ENCODE measurements at places on chromosomes 16 and 17.
A peak's percentile ranks its signal among the peaks of the same experiment; 100 is the strongest.

DNA sequence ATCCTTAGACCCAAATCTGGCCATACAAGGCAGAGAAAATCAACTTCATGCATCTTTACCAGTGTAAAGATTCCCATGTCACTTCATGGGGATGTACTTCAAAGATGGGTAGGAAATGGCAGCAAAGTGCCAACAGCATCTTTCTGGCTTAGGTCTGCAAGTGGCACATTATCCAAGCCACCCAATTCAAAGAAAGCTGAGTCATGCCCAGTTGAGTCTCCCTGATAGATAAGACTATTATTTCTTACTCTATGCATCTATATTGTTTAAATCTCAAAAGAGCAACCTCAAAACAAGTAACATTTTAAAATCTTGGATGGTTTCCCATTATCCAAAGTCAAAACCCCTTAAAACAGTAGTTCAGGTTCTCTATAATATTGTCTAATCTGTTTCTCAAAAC lies 61.2 kb upstream of the HSBP1 start:
- no peak for DNase-seq

GRCh38 chr17:66567234-66568170 lies 265.1 kb downstream of the PRKCA start:
- DNase-seq: peak; percentile 71

DNA sequence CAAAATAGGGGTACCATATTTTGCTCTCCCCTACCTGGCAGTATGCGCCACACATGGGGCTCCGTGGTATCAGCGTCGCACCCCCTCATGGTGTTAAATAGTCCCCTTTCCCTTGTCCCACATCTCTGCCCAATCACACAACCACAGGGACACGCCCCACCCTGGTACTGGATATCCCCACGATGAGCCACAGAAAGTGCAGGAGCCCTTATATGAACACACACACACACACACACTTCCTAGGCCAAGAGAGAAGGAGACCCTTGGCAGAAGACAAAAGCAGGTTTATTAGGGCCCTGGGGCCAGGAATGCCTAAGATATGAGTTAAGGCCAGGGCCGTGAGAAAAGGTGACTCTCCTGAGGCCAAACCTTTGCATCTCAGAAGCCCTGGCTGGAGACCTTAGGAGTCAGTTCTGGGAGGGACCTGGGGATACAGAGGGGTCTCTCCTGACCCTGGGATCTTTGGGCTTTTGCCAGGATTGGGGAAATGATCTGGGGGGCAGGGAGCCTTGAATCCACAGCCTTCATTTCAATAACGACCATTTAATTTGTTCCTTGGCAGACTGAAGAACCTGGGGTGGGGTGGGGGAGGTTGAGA lies 11.6 kb downstream of the COPZ2 start:
- no peak for DNase-seq

GRCh38 chr17:59401725-59402124 lies 70.3 kb downstream of the YPEL2 start:
- DNase-seq: no peak

- no peak for DNase-seq
Observed at GRCh38 chr17:17036524-17036998, 5.7 kb upstream of the MPRIP start.

GRCh38 chr17:82386881-82387704 lies 15.5 kb downstream of the UTS2R start:
- peak; percentile 23 for DNase-seq

DNA sequence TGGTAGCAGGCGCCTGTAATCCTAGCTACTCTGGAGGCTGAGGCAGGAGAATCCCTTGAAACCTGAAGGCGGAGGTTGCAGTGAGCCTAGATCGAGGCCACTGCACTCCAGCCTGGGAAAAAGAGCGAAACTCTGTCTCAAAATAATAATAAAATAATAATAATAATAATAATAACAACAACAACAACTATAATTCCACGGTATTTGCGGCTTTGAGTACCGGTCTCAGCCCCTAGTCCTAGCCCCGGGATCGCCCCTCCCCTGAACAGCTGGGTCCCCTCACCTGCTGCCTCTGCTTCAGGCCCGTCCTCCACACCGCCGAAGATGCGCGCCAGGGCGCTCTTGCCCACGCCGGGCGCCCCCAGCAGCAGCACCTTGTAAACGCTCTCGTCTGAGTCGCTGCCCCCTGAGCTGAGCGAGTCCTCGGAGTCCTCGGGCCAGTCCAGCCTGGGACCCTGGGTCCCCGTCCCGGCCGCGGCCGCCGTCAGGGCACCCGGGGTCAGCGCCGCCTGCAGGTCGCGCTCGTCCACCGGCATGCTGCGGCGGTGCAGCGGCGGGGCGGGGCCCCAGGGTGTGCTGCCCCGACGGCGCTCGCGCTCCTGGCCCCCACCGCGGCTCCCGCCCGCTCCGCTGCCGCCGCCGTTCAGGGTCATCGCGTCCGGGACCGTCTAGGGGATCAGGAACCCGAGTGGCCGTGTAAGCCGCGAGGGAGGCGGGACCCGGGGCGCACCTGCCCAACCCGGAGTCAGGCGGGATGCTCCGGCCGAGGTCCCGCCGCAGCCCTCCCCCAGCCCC lies 611 bp downstream of the RRAD start:
- no peak for DNase-seq

DNA sequence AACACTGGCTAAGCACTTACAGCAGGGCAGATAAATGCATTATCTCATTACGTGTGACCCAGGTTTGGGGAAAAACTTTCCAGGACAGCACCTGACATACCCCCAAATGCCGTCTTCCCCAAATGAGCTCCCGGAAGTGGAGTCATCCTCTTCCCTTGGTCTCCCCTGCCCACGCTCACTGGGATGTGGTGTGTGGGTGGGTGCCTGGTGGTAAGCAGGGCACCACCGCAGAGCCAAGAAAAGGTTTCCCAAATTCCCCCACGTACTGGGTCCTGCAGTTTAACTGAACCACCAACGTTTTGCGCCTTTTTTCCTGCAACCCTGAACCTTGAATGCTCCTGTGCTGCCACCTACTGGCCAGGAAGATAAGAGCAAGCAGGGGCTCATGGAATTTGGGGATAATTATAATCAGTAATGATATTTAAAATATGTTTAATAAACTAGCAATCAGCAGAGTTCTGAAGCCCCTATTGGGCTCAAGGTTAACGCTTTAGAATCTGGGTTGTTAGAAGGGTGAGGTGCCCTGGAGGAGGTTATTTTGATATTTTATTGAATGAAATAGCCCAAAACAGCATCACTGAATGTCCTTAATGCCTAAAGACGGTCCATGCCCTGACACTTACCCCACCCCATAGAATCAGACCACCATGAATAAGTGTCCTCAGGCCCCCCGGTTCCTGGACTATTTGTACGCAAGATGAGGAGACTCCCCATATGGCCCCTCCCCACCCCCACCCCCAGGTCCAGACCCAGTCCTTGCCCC lies 8.0 kb downstream of the SPPL2C start:
- peak; percentile 57 for DNase-seq

DNA sequence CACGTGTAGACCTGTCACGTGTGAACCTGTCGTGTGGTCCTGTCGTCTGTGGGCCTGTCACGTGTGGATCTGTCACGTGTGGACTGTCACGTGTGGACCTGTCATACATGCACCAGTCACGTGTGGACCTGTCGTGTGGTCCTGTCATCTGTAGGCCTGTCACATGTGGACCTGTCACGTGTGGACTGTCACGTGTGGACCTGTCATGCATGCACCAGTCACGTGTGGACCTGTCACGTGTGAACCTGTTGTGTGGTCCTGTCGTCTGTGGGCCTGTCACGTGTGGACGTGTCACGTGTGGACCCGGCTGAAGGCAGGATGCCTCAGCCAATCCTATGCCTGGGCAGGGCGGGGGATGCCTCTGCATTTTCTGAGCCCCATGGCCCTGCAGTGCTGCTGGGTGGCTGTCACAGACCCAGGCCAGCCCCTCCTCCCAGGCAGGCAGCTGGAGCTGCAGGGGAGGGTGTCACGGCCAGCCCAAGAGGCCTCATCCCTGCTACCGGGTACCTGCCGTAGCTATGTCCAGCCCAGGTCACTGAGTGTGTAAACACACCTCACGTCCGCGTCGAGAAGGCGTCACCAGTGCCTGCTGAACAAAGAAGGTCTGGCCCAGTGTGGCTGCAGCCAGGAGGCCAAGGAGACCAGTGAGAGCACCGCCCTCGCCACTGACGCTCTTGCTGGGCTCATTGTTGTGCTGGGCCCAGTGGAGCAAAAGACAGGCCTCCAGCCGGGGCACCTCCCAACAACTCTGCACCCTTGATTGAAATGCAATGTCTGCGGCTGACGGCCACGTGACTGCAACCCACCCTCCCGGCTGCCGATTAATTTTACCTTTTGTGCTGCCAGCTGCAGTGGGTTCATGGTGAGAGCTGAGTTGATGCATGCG lies 18.6 kb upstream of the ACSF3 start:
- DNase-seq: no peak

DNA sequence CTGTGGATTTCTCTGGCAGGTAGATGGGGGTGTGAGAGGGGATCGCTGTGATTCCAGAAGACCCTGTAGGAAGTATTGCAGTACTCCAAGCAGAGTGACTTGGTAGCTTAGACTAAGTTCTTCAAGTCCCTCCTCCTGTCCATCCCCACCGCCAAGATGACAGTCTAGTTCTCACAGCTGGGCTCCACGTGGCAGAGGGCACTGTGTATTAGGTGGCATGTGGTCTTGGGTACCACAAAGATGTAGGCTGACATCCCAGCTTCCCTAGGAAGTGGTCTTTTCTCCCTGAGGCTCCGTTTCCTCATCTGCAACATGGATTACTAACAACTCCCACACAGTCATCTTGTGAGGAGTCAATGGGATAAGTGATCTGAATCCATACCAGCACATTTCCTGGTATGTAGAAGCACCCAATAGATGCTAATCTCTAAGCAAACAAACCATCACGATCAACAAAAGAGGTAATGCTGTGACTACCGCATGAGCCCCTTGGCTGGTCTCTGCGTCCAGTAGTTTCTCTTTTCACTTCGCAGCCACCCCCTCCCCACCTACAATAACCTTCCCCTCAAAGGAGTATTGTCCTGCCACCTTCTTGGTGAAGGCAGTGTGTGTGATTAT lies 349.1 kb upstream of the EEF2KMT start:
- DNase-seq: no peak

- DNase-seq: no peak
Observed at GRCh38 chr16:60811051-60811608, 1225.1 kb downstream of the CDH8 start.

DNA sequence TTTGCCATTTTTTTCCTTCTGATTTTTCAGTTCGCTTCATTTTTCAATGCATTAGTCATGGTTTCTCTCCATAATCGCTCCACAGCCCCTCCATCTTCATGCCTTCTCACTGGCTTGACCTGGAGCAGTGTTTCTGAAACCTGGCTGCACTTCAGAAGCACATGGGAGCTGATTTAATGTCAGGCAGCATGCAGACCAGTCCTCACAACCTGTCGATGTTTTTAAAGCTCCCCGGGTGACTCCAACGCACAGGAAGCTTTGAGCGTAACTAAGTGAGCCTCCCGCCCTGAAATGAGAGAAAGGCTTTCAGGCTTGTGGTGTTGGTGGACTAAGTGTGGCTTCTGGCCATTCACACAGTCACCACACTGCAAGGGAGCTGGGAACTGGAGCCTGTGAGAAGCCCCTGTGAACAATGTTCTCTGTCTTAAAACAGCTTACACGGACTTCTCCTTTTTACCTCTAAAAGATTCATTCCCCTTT lies 16.8 kb upstream of the DRG2 start:
- DNase-seq: peak; percentile 37

DNA sequence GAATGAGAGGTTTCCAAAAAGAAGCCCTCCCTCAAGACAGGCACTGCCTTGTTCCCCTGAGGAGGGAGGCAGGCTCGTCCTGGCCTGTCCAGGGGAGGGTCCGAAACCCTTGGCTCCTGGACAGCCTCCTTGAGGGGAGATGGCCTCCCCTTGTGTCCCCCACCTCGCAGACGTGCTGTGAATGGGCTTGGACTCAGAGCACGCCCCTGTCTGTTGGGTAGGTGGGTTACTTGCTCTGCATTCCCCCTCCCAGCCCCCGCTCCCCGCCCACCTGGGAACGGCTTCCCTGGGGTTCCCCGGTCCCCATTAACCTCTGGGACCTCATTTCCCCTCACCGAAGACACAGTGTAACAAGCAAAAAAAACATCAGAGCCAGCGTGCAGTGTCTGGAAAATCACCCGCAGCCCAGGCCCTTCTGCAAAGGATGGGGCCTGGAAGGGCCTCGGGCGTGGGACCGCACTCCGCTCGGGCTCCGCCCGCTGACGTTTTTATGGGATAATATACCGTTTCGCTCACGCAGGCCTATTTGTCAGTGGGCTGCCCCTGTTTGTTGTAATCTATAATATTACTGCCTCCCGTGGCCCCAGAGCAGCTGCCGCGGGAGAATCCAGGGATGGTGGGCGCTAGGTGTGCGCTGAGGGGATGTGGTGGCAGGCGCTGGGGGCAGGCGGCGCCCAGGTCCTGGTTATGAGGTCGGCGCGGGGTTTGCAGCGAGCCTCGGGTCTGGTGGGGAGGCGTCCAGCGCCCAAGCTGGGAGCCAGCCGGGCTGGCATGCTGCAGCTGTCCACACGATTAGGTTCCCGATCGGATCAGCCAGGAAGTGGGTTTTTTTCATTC lies 11.1 kb downstream of the BAHCC1 start:
- no peak for DNase-seq

GRCh38 chr17:9594065-9594464 lies 17.6 kb downstream of the CFAP52 start:
- DNase-seq: no peak

DNA sequence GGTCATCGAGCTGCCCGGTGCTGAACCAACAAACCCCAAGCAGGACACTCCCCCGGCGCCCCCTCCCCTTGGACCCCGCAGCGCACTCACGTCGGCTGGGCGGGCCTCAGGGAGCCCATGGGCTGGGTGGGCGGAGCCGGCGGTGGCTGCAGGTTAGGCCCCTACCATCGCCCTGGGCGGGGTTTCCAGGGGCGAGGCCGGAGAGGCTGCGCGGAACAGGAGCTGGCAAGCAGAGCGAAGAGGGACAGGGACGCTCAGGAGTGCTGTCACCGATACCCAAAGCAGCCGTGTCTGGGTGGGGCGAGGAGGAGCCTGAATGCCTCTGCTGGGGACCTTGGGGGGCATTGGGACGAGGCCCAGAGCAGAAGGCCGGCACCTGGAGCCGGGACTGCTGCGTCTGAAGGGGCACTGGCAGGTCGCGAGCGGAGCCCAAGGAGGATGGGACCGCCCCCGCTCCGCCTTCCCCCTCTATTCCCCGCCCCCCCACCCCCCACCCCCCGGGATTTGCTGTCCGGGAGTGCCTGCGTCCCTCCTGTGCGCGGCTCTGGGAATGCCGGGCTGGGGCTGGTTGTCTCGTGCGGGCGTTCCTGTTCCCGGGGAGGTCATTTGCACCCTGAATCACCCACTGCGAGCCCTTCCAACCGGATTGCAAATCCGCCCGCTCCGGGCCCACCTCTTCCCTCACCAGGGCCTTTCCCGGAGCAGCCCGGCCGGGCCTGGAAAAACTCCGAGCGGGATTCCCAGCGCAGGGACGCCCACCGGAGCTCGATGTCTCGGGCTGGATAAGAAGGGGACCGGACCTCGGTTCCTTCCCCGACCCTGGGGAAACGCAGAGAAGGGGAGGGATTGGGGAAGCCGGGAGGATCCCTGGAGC lies 902 bp downstream of the ARHGAP27 start:
- DNase-seq: peak; percentile 56

GRCh38 chr17:5816491-5817070 lies 232.3 kb upstream of the NLRP1 start:
- DNase-seq: no peak
